OCI-LY7 (cell line): ENCODE measurements at places on chromosomes 11 and 22. TPM values are rescaled to one million over a fixed set of nuclear protein-coding genes. Genes with fewer than 3 reads are reported as not detected.

The DDX25 gene
- 0.31 TPM in 1 of 2 replicates, not detected in the other for total RNA-seq

GRCh38 chr11:112759418-112759817 lies 201.8 kb upstream of the NCAM1 start:
- DNase-seq, result no peak

DNA sequence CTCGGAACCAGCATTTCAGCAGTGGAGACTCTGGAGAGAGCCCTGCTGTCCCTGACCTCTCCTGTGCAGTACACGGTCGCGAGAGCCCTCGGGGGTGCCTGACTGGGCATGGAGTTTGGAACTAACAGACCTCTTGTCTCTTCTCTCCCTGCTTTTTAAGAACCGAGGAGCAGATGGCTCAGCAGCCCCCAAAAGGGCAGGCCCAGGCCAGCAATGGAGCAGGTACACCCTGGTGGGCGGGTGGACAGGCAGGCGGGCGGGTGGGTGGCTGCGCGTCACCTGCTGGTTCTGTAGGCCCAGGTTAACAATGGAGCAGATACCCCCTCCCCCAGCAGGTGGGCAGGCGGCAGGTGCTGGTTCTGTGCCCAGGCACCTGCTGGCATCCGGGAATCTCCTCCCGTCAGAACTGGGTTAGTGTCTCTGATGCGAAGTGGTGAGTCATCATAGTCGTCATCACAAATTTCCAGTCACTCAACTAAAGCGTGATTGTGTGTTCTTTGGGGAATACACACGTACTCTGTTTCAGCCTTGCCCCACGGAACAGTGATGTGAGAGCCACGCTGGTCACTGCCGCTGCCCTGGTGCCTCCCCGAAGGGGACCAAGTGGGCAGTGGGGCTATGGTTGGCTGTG lies 41.1 kb downstream of the GRAMD4 start:
- DNase-seq, result no peak

The GUCY1A2 gene
- total RNA-seq, result not detected in 2 replicates

DNA sequence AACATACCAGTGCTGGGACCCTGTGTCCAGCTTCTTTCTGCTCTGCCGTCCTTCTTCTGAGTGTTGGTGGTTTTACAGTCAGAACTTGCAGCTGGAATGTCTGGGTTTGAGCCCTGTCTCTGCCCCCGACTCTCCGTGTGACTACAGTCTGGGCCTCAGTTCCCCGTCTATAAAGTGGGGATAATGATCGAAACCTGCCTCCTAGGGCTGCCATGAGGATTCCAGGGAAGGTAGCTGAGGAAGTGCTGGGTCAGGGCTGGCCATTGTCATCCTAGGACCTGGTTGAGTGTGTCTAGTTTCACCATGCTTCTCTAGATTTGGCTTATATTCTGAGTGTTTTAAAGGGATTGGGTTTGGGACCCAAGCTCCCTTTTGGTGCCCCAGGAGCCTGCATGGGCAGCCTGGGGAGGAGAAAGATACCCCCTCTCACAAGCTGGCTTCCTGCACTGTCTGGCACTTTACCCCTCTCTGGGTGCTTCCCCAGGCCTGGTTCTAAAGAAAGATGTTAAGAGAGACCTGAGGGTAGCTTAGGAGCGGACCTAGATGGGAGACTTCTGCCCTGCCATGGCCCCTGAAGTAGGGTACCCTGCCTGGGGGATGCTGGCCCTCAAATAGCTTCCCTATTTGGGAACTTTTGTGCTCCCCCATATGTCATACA lies 49.9 kb downstream of the TSPAN18 start:
- DNase-seq, result no peak

DNA sequence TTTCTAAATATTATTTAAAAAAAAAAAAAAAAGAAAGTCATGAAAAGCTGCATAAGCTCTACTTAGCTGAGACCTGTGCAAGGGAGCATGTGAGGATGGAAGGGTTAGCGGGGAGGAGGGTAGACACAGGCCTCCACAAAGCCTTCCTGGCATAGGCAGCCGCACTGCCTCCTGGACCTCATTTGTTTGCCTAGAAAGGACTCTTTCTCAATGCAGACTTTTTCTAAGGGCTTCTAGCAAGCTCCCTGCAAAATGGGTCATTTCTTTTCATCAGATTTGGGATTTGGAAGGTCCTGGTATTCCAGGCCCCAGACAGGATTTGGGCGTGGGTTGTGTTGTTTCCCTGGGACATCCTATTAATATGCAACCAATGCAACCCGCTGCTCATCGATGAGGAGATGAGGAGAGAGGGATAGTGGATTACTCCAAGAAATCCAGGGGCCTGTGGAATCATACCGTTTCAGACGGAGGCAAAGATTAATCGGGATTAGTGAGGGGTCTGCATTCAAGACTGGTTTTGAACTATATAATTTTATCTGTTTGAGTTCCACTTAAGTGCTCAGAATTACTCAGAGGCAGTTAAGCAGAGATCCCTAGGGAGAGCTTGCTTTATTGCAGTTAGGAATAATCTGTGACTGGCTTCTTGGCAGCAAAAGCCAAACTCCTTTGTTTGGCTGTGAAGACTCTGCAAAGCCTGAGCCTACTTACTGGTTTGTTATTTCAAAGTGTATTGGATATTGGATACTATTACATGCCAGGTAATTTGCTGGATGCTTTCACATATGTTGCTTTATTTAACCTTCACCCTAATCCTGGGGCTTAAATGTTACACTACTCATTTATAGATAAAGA lies 106.9 kb upstream of the NAV2 start:
- DNase-seq, result no peak

DNA sequence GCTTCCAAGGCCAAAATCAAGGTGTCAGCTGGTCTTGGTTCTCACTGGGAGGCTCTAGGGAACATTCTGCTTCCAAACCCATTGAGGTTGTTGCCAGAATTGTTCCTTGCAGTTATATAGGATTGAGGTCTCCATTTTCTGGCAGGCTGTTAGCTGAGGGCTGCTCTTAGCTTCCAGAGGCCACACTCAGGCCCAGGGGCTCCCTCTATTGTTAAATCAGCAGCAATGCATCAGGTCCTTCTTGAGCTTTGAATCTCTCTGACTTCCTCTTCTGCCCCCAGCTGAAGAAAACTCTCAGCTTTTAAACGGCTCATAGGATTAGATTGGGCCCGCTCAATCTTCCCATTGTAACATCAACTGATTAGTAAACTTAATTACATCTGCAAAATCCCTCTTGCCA lies 39.3 kb upstream of the BSX start:
- peak; percentile 62 for DNase-seq

DNA sequence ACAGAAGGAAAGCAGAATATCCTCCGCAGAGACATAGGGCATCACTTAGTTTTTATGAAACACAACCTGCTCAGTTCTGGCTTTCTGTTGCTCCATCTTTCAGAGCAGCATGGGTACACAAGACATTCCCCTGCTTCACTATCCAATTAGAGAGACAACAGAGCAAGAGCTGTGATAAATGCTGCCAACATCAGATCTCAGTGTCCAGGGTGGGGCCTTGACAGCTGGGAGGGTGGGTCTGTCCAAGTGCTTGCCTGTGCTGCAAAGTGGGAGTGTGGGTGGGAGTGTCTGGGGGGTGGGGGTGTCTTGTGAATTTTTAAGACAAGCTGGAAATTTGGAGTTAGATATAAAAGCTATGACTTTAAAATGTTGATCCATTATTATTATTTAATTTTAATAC lies 369.6 kb downstream of the TENM4 start:
- DNase-seq, result no peak

GRCh38 chr22:32823024-32823730 lies 21.7 kb downstream of the TIMP3 start:
- peak; percentile 25 for DNase-seq

The SLC1A2 gene
- not detected in 2 replicates for total RNA-seq

DNA sequence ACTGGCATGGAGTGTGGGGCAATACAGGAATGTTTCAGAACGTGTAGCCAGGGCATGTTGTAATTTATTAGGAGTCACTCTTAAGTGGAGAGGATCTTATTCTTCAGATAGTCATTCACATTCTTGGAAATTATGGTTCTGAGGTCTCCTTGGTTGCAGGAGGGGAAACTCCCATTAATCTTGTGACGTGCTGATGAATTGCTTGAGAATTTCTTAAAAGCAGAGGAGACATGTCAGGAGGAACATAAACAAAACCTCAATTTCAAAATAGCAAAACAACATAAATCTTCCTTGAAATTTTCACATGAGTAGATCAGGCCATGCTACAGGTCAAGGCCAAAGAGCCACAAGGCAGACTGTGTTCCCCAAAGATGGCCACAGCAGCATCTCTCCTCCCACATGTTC lies 50.4 kb downstream of the ADM start:
- no peak for DNase-seq
